ENCODE measurements at places on chromosomes 16 and 17. TPM values are rescaled to one million over a fixed set of nuclear protein-coding genes. Genes with fewer than 3 reads are reported as not detected.

The HOXB9 gene
- not detected for total RNA-seq

The EPOP gene
- 0.82 TPM for total RNA-seq

The HCRT gene
- 0.41 TPM for total RNA-seq

The EVPL gene
- total RNA-seq, result not detected

The AANAT gene
- total RNA-seq, result not detected

The TMEM101 gene
- total RNA-seq, result 41.2 TPM

The SLFN14 gene
- 0.41 TPM for total RNA-seq

The SLC25A10 gene
- total RNA-seq, result 4.9 TPM

The UBE2G1 gene
- total RNA-seq, result 45.7 TPM

The PSME3 gene
- 37.9 TPM for total RNA-seq

The TPSG1 gene
- not detected for total RNA-seq

The TERB1 gene
- 0.41 TPM for total RNA-seq

The UNC13D gene
- 0.41 TPM for total RNA-seq

The RNF227 gene
- total RNA-seq, result 8.2 TPM

The CD300A gene
- 2.4 TPM for total RNA-seq

The PLA2G10 gene
- not detected for total RNA-seq

The KRTAP4-5 gene
- total RNA-seq, result not detected

The IL4R gene
- 1.6 TPM for total RNA-seq

The TRAPPC1 gene
- 14.3 TPM for total RNA-seq

The STAC2 gene
- under 0.01 TPM for total RNA-seq

The SMIM36 gene
- total RNA-seq, result not detected

The USP43 gene
- 8.6 TPM for total RNA-seq

The PYDC1 gene
- 0.41 TPM for total RNA-seq

The NOG gene
- total RNA-seq, result 7.7 TPM

The IKZF3 gene
- 0.41 TPM for total RNA-seq

The ITGB4 gene
- 1.2 TPM for total RNA-seq

The ZDHHC1 gene
- total RNA-seq, result 1.2 TPM

The MGAT5B gene
- 16.3 TPM for total RNA-seq

The ELP5 gene
- total RNA-seq, result 26.9 TPM

The RNU2-1 gene
- total RNA-seq, result not detected

The CFAP97D1 gene
- total RNA-seq, result not detected

The C16orf89 gene
- 3.3 TPM for total RNA-seq

The BHLHA9 gene
- total RNA-seq, result not detected

The PRSS27 gene
- total RNA-seq, result 1.6 TPM

The ITGB3 gene
- 1.2 TPM for total RNA-seq
